ENCODE measurements at places on chromosomes 3 and 15.

DNA sequence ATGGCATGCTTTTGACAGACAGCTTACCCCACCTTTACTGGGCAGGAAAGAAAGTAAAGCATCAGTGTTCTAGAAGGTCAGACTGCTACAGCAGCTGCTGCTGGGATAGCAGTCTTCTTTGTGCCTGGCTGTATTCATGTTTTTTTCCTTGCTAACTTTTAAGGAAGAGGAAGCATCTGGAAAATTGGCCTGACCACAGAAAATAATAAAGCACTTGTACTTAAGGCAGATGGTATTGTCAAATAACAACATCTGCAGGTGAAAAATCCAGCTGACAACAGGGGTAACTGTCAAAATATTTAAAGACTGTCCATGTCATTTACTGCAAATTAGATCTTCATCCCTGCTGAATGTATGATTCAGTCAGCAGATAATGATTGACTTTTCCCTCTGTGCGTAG, 229.0 kb downstream of the OXSM start:
- no peak for DNase-seq

GRCh38 chr3:99960941-99961340, 143.3 kb downstream of the CMSS1 start:
- no peak for DNase-seq

DNA sequence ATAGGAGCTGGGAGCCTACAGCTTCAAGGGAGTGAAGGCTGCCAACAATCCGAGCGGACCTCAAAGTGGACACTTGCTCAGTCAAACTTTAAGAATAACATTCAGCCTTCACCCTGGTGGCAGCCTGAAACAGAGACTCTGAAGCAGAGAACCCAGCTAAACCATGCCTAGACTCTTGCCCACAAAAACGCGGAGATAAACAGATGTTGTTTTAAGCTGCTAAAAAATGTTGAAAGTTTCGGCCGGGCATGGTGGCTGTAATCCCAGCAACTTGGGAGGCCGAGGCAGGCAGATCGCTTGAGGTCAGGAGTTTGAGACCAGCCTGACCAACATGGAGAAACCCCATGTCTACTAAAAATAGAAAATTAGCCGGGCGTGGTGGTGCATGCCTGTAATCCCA, 29.8 kb upstream of the TRIM59 start:
- no peak for DNase-seq

- DNase-seq, result no peak
Measured at GRCh38 chr3:95338446-95338845, 1275.6 kb downstream of the NSUN3 start.

DNA sequence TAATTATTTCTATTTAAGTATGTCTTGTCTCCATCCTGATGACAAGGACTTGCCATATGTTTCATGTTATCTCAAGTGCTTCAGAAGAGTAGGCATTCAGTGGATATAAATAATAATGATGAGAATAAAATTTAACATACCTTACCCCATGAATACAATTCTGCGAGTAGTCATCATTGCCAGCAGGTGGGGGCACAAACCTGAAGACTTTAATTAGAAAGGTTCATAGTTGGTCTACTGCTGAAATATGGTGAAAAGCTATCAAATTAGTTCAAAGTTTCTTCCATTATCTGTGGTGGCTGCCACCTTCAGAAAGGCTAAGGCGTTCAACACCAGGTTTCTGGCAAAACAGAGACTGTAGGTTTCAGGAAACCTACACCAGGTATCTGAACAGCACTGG, 100.9 kb downstream of the P3H2 start:
- no peak for DNase-seq

- DNase-seq, result no peak
Measured at GRCh38 chr15:81255958-81256320, 59.3 kb downstream of the IL16 start.

DNA sequence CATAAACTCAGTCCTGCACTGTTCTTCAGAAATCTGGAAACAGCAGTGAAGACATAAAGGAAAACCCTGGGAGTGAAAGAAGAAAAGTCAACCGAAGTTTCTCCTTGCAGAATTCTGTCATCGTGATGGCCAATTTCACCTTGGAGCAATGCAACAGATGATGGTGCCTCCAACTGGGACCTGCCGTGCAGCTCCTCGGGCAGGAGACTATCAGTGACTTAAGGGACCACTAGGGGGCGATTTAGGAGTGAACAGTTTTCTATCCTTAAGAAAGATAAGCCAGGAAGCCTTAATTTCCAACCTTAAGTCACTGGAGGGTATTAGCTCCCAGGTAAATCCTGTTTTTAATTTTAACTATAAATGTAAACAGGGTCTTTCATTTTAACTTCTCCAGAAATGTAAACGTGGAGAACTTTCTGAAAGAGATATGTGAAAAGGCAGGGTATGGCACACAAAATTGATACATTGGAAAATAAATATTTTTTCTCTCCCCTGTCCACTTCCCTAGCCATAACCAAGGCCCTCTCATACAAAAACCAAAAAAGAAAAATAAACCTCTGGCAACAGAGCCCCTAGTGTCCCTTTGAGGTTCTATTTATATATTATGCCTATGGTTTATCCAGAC, 116.3 kb downstream of the PDZRN3 start:
- DNase-seq, result no peak

- no peak for DNase-seq
Measured at GRCh38 chr15:68073576-68074288, 19.6 kb downstream of the PIAS1 start.

DNA sequence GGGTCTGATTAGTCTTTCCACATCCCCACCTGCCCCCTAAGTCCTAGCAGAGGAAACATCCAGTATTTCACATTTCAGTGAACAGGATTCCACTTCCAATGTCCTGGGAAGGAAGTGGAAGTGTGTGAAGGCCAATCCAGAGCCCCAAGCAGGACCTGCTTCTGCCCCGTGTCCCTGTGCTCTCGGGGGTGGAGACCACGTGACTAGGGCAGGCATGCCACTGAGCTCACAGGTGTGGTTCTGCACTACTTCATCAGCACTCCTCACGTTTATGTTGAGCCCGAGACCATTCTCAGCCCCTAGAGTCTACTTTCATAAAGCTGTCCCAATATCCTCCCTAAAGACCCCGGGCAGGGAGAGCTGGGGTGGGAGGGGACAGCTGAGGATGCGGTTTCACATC, 84.3 kb downstream of the RAB11A start:
- no peak for DNase-seq

- no peak for DNase-seq
Measured at GRCh38 chr3:165439765-165440164, 243.6 kb upstream of the SLITRK3 start.

DNA sequence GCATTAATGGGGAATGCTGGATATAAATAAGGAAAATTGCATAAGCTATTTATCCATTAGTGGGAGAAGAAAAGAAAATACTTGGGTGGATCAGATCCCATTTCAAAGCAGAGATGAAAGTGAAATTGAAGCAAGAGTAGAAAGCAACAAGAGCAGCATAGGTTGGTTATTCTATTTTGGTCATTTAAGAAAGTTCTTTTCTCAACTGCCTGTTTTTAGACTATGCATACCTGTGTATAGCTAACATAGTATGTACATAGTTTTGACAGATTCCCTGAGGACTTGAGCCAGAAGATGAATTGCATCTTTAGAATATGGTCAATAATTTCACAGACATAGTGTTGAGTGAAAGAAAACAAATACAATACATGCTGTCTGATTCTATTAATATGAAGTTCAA, 29.0 kb upstream of the DENND4A start:
- DNase-seq, result no peak
